ENCODE measurements at places on chromosomes 3 and 15.

DNA sequence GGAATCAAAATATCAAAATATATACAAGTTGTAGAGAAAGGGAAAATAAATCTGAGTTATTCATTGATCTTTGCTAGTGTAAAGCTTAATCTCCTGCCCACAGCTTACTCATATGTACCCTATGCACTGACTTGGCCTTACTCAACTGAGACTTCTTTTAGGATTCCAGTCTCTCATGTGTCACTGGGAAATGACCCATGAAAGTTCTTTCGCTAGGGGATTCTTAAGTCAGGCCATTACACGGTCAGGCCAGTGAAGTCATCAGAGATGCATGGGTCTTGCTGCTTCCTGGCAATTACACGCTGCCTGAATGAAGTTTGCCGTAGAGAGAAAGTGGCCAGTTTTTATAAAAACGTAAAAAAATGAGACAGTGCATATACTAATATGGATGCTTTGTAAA lies 20.7 kb upstream of the LPP start:
- ATAC-seq, result no peak
- peaks cover under 1% of the 10 kb centered on the region for H3K4me1 ChIP-seq
- no peak overlapping the region for H3K27ac ChIP-seq
- no peaks in the 10 kb centered on the region for H3K36me3 ChIP-seq
- no peak overlapping the region for H3K4me3 ChIP-seq

DNA sequence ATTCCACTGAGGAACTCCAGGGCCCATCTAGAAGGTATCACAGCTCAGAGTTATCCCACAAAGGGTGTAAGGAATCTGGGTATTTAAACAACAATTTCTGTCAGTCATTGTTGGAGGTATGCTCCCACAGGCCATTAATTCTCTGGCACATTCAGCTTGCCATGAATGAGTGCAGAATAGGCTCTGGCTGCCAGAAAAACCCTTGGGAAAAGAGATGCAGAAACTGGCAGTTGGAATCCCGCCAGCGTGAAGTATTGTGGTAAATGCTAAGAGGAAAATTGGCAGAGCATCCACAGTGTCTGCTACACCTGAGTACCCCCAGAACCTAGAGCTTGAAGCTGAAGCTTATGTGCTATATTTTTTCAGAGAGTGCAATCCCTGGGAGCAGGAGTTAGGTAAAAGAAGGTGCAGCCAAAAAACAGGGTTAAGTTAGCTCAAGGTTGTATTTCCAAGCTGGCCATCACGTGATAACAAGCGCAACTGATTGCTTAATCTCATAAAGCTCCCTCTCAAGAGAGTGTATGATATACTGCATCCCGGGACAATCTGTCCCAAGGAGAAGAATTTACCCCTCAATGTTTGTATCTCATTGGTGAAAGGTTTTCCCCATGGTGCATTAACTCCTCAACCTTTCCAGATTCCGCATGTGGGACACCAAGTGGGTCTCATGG lies 94.2 kb upstream of the ACP3 start:
- H3K27me3 ChIP-seq, result no peaks in the 10 kb centered on the region
- no peaks in the 10 kb centered on the region for H3K4me1 ChIP-seq

- H3K27me3 ChIP-seq, result no peaks in the 10 kb centered on the region
- peak overlapping the region; percentile 27 for H3K27ac ChIP-seq
- ATAC-seq, result no peak
- no peak overlapping the region for H3K4me3 ChIP-seq
These were observed 314.2 kb downstream of the LPP start for GRCh38 chr3:188468196-188468595.

- peak; percentile 52 for ATAC-seq
- H3K36me3 ChIP-seq, result no peaks in the 10 kb centered on the region
- H3K4me3 ChIP-seq, result no peak overlapping the region
These were observed 16.2 kb downstream of the NISCH start for GRCh38 chr3:52471371-52472238.

- H3K36me3 ChIP-seq, result no peaks in the 10 kb centered on the region
- ATAC-seq, result no peak
- no peaks in the 10 kb centered on the region for H3K27me3 ChIP-seq
- H3K27ac ChIP-seq, result no peak overlapping the region
- no peaks in the 10 kb centered on the region for H3K4me1 ChIP-seq
These were observed 134.4 kb upstream of the SKOR1 start for GRCh38 chr15:67690936-67691335.

- H3K27ac ChIP-seq, result peak overlapping the region; percentile 31
- no peaks in the 10 kb centered on the region for H3K36me3 ChIP-seq
- H3K4me1 ChIP-seq, result peaks cover 10% of the 10 kb centered on the region
- no peaks in the 10 kb centered on the region for H3K27me3 ChIP-seq
- H3K4me3 ChIP-seq, result no peak overlapping the region
- no peak for ATAC-seq
These were observed 62.1 kb downstream of the PLXNA1 start for GRCh38 chr3:127044996-127045395.

DNA sequence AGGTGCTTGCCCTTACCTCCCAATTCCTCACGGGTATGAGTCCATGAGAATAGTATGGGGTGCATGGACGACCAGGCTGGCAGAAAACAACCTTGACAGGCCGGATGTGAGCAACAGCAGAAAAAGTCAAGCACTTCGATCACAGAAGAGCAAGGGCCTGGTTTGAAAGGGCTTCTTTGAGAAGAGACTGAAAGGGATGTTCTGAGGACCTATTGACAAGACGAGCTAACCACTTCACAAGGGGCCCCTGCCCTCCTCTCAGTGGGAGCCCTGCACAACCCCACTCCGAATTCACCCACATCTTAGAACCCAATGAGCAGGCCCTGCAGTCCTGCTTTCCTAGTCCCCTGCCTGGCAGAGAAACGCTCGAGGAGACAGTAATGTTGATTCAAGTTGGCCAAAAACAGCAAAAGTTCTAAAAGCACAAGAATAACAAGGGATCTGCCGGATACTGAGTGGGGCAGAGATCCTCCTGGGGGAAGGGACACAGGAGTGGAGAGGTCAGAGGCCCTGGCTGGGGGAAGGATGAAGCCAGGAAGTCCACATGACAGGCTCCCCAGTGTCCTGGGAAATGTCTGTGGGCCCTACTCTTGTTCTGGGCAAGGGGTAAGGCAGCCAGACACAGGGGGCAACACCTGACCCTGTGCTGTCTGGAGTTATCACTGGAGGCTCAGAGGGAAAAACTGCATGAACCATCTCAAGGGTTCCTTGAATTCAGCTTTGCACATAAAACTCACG lies 14.8 kb upstream of the CX3CR1 start:
- no peaks in the 10 kb centered on the region for H3K4me1 ChIP-seq
- no peaks in the 10 kb centered on the region for H3K27me3 ChIP-seq
- no peak overlapping the region for H3K27ac ChIP-seq
- no peaks in the 10 kb centered on the region for H3K36me3 ChIP-seq

- peaks cover 25% of the 10 kb centered on the region for H3K4me1 ChIP-seq
These were observed 15.9 kb downstream of the CSRNP1 start for GRCh38 chr3:39137435-39137936.

DNA sequence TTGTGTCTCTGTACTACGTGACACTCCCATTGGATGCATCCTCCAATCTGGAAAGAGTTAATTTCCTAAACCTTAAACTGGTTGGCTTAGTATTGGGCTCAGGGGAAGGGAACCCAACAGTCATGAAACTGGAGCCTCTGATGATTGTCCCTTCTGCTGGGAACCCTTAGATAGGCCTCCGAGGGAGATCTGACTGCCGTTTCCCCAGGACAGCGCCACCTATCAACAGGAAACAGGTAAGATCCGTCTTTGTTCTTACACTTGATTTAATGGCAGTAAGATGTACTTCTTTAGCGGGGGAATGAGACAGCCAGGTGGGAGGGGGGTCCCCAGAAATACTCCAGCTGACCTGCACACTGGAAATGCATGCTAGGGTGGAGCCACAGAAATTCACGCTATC lies 1749.6 kb downstream of the SI start:
- no peak overlapping the region for H3K27ac ChIP-seq
- H3K27me3 ChIP-seq, result no peaks in the 10 kb centered on the region
- no peak overlapping the region for H3K4me3 ChIP-seq
- ATAC-seq, result no peak
- H3K4me1 ChIP-seq, result no peaks in the 10 kb centered on the region

DNA sequence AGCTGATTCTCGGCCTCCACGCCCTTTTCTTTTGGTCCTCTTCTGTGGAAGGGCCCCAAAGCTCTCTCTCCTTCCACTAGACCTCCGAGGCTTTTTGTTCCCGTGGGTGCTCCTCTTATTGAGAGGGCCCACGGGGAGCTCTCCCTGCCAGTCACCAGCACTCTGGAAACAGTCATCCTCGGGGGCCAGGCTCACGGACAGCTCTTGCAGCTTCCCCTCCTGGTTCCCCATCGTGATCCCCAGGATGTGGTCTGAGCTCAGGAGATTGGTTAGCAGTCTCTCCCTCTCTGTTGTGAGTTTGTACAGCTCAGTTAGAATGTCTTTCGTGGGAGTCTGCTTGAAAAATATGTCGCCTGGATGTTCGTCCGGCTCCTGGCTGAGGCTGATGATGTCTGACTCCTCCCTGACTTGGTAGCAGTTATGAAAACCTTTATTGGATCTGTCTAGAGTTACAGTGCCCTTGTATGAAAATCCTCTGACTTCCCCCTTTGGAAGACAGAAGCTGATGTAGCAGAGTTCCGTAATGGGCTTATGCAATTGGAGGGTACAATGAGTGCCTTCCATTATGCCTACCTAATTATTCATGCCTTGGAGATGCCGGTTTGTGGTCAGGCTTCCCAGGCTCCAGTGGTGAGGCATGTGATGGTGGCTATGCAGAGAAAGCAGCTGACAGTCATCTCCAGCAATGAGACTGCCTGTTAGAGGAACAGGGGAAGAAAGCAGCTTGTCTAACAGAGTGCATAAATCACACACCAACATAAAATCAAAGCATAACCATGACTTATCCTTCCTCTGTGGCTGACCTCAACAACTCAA lies 40.0 kb downstream of the FMN1 start:
- H3K4me1 ChIP-seq, result no peaks in the 10 kb centered on the region
- peak; percentile 70 for ATAC-seq
- no peak overlapping the region for H3K4me3 ChIP-seq
- no peaks in the 10 kb centered on the region for H3K36me3 ChIP-seq

GRCh38 chr3:85312331-85312730 lies 353.5 kb downstream of the CADM2 start:
- H3K4me1 ChIP-seq, result no peaks in the 10 kb centered on the region
- no peak for ATAC-seq
- H3K27ac ChIP-seq, result no peak overlapping the region
- no peaks in the 10 kb centered on the region for H3K27me3 ChIP-seq
- H3K4me3 ChIP-seq, result no peak overlapping the region

DNA sequence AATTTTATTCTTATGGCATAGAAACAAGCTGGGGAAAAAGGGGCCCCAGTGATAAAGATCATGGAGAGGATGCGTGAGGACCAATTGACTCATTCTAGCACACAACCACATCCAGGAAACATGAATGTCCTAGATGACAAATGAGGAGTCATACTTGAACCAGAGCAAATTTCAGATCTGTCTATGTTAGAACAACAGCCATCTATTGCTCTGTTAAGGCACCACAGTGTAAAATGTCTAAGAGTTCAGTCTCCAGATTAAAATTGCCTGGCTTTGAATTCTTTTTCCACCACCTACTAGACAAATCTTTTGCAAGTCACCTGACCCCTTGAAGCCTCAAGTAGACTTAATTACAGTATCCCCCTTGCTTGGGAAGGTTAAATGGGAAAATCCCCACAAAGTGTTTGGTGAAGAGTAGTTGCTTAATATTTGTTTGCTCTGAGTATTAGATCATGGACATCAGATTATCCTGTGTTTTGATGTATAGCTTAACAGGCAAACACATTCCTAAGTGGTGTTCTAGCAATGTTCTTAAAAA lies 258.7 kb upstream of the TGFBR2 start:
- H3K4me3 ChIP-seq, result no peak overlapping the region
- peaks cover 22% of the 10 kb centered on the region for H3K4me1 ChIP-seq
- ATAC-seq, result no peak
- no peak overlapping the region for H3K27ac ChIP-seq
- H3K36me3 ChIP-seq, result no peaks in the 10 kb centered on the region
- H3K27me3 ChIP-seq, result no peaks in the 10 kb centered on the region

- peaks cover 2% of the 10 kb centered on the region for H3K4me1 ChIP-seq
- ATAC-seq, result no peak
- no peaks in the 10 kb centered on the region for H3K36me3 ChIP-seq
- H3K27ac ChIP-seq, result no peak overlapping the region
- no peaks in the 10 kb centered on the region for H3K27me3 ChIP-seq
These were observed 403.5 kb downstream of the SHQ1 start for GRCh38 chr3:72444656-72445223.

- H3K27me3 ChIP-seq, result no peaks in the 10 kb centered on the region
- no peak for ATAC-seq
- no peaks in the 10 kb centered on the region for H3K36me3 ChIP-seq
- no peak overlapping the region for H3K4me3 ChIP-seq
- peaks cover 53% of the 10 kb centered on the region for H3K4me1 ChIP-seq
These were observed 188.5 kb downstream of the FAM43A start for GRCh38 chr3:194874206-194874605.

GRCh38 chr15:64521201-64521600 lies 60.8 kb downstream of the ZNF609 start:
- H3K36me3 ChIP-seq, result no peaks in the 10 kb centered on the region
- no peak overlapping the region for H3K4me3 ChIP-seq
- no peaks in the 10 kb centered on the region for H3K27me3 ChIP-seq
- H3K27ac ChIP-seq, result peak overlapping the region; percentile 21
- peaks cover 54% of the 10 kb centered on the region for H3K4me1 ChIP-seq

DNA sequence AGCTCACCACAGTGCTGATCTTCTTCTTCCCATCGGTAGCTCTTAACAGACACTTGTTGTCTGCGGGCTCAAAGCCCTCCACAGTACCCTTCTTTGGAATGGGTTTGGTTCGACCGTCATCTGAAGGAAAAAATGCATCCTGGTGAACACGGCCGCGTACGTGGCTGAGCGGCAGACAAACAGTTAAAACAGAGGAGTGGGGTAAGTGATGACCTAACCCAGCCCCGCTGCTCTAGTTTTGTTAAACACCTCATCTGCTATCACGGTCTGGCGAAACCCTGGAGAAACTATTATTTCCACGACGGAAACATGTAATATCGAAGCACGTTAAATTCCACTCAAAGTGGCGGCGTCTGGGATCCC lies 725 bp downstream of the SRP14 start:
- ATAC-seq, result no peak
- peak overlapping the region; percentile 88 for H3K27ac ChIP-seq
- peaks cover 41% of the 10 kb centered on the region for H3K36me3 ChIP-seq
- H3K4me3 ChIP-seq, result peak overlapping the region; percentile 86
- H3K4me1 ChIP-seq, result peaks cover 4% of the 10 kb centered on the region

GRCh38 chr3:174821477-174821876 lies 37.7 kb upstream of the NAALADL2 start:
- H3K27ac ChIP-seq, result no peak overlapping the region
- H3K4me1 ChIP-seq, result no peaks in the 10 kb centered on the region
- no peaks in the 10 kb centered on the region for H3K36me3 ChIP-seq
- no peak for ATAC-seq
- H3K4me3 ChIP-seq, result no peak overlapping the region

- no peaks in the 10 kb centered on the region for H3K27me3 ChIP-seq
- no peak overlapping the region for H3K27ac ChIP-seq
- ATAC-seq, result no peak
- H3K4me1 ChIP-seq, result no peaks in the 10 kb centered on the region
- H3K36me3 ChIP-seq, result no peaks in the 10 kb centered on the region
- H3K4me3 ChIP-seq, result no peak overlapping the region
These were observed 347.3 kb downstream of the ZBTB20 start for GRCh38 chr3:114799816-114800215.

- ATAC-seq, result no peak
- no peaks in the 10 kb centered on the region for H3K36me3 ChIP-seq
- H3K4me3 ChIP-seq, result no peak overlapping the region
- peaks cover 13% of the 10 kb centered on the region for H3K4me1 ChIP-seq
These were observed 19.7 kb downstream of the ARL8B start for GRCh38 chr3:5141760-5142159.
